ENCODE measurements at places on chromosomes 2 and 18.

DNA sequence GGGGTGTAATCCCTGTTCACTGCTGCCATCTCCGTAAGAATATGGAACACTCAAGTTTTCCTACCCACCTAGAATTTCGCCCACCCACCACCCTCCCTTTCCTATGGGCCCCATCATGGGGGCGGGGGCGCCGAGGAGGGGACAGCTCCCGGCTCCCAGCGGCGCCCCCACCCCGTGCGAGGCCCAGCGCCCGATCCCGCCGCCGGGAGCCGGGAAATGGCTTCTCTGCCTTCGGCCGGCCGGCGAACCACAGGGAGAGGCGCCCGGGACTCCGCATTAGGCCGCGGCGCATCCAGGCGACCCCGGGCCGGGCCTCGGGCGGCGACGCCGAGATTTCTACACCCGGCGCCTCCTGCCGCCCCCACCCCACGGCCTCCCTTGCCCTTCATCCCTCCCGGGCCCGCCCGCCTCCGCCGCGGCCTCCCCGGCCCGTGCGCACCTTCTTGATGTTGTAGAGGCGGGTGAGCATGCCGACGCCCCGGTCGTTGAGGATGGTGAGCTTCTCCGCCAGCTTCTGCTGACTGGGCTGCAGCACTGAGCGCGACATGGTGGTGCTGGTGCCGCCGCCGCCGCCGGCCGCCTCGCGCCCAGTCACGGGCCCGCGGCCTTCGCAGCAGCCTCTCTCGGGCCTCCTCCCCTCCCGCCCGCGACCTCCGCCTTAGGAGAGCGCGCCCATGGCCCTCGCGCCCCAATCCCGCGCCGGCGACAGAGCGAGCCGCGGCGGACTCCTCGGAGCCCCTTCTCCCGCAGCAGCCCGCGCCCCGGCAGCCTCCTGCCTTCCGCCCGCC is 510 bp downstream of the NCKAP1 start:
- DNase-seq = no peak

- DNase-seq = no peak
Observed at GRCh38 chr18:77668219-77668618, 418.6 kb downstream of the GALR1 start.

GRCh38 chr2:96091711-96092572 is 24.4 kb downstream of the ADRA2B start:
- DNase-seq = no peak

GRCh38 chr2:63755216-63755615 is 86.5 kb upstream of the UGP2 start:
- DNase-seq = no peak

DNA sequence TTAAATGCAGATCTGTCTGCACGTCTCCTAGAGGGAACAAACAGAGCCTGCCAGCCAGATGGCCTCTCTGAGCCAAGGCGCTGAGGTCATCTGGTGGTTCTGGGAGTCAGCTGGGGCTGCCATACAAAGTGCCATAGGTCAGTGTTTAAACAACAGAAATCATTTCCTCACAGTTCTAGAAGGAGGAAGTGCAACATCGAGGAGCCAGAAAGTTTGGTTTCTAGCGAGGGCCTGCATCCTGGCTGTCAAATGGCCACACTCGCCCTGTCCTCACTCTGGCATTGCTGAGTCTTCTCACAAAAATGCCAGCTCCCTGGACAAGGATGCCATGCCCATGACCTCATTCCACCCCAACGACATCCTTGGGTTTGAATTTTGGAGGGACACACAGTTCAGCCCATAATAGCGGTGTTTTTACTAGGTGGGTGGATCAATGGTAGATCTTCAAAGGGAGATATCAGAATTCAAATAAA is 59.6 kb downstream of the MYT1L start:
- no peak for DNase-seq

DNA sequence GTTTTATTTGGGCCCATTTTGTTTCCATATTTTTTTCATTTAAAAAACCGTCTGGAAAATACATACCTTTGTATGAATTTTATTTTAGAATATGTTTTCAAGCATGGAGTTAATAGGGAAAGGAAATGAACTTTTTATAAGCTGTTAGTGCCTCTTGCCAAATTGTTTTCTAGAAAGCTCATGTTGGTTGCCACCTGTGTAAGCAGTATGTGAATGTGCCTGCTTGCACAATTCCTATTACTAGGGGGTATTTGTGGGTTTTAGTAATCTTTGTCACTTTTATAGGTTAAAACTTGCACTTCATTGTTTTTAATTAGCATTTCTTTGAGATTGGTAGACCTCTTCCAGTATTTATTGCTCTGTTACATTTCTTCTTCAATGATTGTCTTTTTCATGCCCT is 107.3 kb downstream of the TANC1 start:
- DNase-seq = no peak

- peak; percentile 44 for DNase-seq
Observed at GRCh38 chr2:57396355-57397098, 650.1 kb upstream of the VRK2 start.

DNA sequence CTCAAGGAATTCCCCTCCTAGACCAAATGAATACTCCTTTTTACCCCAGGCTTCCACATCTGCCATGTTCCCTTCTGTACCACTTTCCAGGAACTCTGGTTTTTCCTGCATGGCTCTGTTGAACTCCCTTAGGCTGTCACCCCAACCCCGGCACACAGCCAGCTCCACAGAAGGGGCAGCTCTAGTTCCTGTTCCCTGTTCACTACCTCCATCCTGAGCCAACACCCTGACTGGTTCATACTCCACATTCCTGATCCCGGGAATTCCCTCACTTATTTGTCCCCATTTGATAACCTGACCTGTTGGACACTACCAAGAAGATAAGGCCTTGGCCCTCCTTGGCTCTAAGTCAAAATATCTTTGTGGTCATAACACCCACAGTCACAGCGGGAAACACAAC is 280.9 kb upstream of the RAB6C start:
- no peak for DNase-seq

GRCh38 chr18:38847326-38847725 is 1281.7 kb upstream of the CELF4 start:
- DNase-seq = no peak

DNA sequence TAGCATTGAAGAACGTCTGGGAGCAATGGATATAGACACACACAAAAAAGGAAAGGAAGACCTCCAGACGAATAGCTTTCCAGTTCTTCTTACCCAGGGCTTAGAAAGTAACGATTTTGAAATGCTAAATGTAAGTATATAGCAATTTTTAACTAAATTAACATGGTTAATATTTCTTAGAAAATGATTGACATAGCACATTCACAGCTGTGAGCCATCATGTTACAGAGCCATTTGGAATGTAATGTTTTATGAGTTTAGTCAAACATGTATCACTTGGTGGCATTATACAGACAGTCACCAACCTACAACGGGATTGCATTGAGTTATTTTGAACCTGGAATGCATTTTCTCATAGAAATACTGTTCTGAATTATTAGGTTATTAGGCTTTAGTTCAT is 35.1 kb downstream of the WDR43 start:
- no peak for DNase-seq

- DNase-seq = peak; percentile 8
Observed at GRCh38 chr2:11343650-11344341, 640 bp downstream of the ROCK2 start.

- DNase-seq = peak; percentile 12
Observed at GRCh38 chr18:3012136-3013023, 564 bp downstream of the LPIN2 start.

GRCh38 chr2:211453311-211453887 is 897.0 kb downstream of the CPS1 start:
- DNase-seq = no peak

DNA sequence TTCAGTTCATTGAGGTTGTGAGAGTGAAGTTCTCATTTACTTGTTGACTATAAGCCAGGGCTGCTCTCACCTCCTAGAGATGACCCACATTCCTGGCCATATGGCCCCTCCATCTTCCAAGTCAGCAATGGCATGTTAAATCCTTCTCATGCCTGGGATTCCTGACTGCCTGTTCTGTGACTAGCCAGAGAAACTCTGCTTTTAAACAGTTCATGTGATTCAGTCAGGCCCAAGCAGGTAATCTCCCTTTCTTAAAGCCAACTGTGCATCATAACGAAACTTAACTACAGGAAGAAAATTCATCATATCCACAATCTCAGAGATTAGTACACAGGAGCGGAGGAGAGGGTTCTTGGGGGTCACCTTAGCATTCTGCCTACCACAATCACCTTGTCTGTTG is 11.5 kb downstream of the DPP4 start:
- DNase-seq = no peak

DNA sequence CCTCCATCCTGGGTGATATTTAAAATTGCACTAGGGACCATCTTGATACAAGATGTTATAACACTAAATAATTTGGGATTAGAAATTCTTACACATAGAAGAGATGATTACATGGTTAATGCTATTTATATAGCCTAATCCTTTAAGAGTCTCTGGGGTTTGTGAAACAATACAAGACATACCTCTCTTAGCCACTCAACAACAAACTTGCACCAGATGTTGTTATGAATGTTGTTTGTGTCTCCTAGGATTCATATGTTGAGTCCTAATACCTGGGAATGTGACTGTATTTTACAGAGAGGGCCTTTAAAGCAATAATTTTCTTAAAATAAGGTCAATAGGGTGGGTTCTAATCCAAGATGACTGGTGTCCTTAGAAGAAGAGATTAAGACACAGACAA is 678.3 kb downstream of the NYAP2 start:
- no peak for DNase-seq

DNA sequence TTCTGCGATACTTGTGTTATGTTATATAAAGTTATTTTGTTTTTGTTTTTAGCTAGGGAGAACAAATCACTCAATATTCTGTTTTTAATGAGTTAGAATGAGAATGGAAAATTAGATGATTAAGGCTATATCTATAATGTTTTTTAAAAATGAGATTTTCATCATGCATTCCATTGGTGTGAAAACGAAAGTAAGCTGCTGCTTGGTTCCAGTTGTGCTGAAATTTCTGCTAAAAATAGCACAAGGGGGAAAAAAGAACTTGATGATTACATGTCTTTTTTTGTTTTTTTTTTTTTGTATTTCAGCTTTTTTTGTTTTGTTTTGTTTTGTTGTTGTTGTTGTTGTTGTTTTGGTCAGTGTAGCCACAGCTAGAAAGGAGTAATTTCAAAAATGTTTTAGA is 242.6 kb upstream of the KCNJ3 start:
- DNase-seq = no peak
